ENCODE measurements at places on chromosomes 16 and 17.

DNA sequence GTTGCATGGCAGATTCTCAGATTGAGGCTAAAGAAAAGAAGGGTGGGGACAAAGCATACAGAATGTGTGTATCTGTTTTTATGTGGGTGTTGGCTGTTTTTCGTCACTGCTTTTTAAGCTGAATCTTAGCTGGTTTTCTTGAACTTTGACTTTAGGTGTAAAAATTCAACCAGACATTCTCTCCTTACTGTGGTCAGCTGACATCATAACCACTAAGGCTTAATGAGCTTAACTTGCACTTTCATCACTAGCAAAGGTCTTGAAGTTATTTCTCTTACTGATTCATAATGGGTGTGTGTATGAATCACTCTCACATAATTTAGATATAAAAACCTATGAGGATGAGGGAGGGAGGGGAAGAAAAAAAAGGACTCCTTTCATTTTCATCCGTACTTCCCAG, 4.0 kb upstream of the CDC6 start:
- DNase-seq = no peak

DNA sequence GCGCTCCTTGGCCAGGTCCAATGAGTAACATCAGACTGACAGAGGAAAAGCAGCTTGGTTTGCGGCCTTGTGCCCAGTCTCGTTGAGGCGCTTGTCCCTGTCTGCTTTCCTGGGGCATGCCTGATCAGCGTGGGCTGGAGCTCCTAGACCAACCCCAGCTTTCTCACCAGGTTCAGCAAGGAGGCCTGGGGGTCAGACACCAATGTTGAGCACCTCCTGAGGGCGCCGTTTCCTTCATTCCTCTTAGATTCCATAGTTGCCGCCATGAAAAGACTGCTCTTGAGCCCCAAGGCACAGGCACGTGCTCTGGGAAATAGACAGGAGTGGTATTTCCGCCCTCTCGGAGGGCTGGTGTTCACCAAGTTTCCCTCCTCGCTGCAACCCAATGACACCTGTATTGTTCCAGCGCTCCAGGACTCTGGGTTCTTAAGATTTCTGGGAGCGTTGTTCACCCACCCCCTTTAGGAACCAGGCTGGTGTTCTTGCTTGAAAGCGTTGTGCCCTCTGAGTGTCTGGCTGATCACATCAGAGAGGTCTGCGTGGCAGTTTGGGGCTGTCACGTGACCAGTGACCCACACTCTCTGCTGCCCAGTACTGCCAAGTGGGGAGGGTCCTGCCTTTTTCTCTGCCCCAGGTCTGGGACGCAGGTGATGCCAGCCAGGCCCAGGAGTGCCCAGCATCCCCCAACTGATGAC, 18.0 kb downstream of the KCTD2 start:
- no peak for DNase-seq

DNA sequence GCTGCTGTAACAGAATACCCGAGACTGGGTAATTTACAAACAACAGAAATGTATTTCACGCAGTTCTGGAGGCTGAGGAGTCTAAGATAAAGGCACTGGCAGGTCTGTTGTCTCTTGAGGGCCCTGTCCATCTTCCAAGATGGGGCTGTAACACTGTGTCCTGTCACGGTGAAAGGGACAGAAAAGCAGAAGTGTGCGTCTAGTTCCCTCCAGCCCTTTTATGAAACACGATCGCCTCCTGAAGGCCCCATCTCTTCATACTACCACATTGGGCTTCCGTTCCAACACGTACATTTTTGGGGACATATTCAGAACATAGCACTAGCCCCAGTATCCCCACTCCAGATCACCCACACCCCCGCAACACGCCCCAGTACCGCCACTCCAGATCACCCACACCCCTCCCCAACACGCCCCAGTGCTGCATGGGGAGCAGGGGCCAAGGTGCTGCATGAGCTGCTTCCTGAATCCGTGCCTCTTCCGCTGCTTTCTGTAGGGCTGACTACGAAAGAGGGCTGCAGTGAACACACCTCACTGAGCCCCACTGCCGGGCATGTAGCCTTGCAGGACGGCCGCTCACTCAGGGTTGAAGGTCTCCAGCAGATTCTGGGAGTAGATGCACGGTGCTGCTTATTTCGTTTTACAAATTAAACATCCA, 91.9 kb downstream of the RPTOR start:
- no peak for DNase-seq

- no peak for DNase-seq
Observed at GRCh38 chr17:62083651-62084050, 18.6 kb upstream of the MED13 start.

- DNase-seq = no peak
Observed at GRCh38 chr16:85068746-85069145, 41.2 kb downstream of the KIAA0513 start.

GRCh38 chr17:31472137-31472536, 80.7 kb downstream of the RAB11FIP4 start:
- no peak for DNase-seq

GRCh38 chr17:68613739-68614298, 12.7 kb upstream of the FAM20A start:
- no peak for DNase-seq

- no peak for DNase-seq
Observed at GRCh38 chr16:25031132-25031440, 15.9 kb upstream of the ARHGAP17 start.

- no peak for DNase-seq
Observed at GRCh38 chr17:78658281-78658785, 81.1 kb upstream of the DNAH17 start.

DNA sequence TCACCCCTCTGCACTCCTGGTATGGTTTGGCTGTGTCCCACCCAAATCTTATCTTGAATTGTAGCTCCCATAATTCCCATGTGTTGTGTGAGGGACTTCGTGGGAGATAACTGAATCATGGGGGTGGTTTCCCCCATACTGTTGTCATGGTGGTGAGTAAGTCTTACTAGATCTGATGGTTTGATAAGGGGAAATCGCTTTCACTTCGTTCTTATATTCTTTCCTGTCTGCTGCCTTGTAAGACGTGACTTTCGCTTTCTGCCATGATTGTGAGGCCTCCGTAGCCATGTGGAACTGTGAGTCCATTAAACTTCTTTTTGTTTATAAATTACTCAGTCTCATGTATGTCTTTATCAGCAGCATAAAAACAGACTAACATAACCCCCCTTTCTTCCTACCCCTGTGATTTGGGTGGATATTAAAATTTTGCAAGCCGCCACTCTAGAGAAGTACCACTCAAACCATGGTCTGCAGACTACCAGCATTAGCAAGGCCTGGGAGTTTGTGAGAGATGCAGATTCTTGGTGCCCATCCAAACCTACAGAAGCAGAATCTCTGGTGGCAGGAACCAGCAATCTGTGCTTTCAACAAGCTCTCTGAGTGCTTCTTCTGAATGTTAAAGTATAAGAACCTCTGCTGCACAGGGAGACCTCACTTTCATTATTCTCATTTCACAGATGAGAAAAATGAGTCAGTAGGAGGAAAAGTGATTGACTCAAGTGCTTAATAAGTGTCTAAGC, 999.5 kb upstream of the EEF2KMT start:
- no peak for DNase-seq

DNA sequence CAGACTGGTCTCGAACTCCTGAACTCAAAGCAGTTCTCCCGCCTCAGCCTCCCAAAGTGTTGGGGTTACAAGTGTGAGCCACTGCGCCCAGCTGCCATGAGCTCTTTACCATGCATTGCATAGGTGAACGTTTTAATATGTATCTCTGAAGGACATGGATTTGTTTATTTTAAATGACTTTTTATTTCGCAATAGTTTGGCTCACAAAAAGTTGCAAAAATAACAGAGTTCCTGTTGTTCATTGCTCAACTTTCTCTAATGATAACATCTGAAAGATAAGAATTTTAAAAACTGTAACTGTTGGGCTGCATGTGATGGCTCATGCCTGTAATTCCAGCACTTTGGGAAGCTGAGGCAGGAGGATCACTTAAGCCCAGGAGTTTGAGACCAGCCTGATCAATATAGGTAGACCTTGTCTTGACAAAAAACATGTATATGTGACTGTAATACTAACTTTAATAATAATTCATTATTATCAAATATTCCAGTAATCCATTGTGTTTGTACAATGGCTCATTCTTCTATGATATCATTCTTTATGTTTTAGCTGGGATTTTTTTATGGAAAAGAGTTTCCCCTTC, 80.1 kb downstream of the ABCC1 start:
- no peak for DNase-seq

GRCh38 chr17:40597156-40597555, 31.9 kb upstream of the CCR7 start:
- DNase-seq = peak; percentile 56

GRCh38 chr17:73566905-73567782, 77.1 kb downstream of the SDK2 start:
- peak; percentile 48 for DNase-seq

DNA sequence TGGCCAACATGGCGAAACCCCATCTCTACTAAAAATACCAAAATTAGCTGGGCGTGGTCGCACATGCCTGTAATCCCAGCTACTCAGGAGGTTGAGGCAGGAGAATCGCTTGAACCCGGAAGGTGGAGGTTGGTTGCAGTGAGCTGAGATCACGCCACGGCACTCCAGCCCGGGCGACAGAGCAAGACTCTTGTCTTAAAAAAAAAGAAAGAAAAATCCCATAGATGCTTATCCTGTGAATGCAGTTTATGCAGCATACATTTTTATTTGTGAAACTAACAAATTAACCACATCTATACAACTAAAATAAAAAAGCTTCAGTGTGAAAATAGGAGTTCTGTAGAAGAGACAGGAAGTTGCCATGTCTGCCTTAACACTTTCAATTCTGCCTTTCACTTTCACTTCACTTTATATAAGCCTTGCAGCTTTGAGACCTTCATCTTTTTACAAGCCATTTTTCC, 7.1 kb downstream of the IGSF6 start:
- DNase-seq = no peak

- no peak for DNase-seq
Observed at GRCh38 chr17:77478281-77478680, 337.5 kb downstream of the SEC14L1 start.

GRCh38 chr16:69709456-69710084, 16.8 kb downstream of the NQO1 start:
- DNase-seq = no peak

DNA sequence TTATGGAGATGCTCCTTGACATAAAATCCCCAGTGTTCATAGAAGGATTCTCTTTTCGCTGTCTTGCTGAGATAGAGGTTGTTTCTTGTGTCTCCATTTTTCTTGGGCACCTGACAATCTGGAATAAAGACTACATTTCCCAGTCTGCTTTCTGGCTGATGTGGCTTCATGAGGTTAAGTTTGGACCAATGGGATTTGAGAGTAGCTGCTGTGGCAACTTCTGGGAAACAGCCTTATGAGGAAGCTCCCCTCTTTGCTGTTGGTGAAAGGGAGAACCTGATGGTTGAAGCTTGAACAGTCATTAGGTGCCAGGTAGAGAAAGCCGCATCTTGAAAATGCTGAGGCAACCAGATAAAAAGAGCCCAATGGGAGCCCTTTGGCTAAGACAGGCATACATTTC, 24.4 kb downstream of the HS3ST4 start:
- DNase-seq = no peak

- DNase-seq = no peak
Observed at GRCh38 chr16:64211331-64211730, 910.5 kb downstream of the CDH11 start.

Measured in stimulated activated naive CD4-positive, alpha-beta T cell (primary cell).